ENCODE measurements at places on chromosomes 3 and 15.

- no peak for DNase-seq
These were observed 27.9 kb downstream of the FBXO45 start for GRCh38 chr3:196596355-196596754.

- DNase-seq = no peak
These were observed 138.9 kb upstream of the COL8A1 start for GRCh38 chr3:99499235-99500158.

- DNase-seq = no peak
These were observed 6.1 kb upstream of the SCAANT1 start for GRCh38 chr3:63918321-63918720.

DNA sequence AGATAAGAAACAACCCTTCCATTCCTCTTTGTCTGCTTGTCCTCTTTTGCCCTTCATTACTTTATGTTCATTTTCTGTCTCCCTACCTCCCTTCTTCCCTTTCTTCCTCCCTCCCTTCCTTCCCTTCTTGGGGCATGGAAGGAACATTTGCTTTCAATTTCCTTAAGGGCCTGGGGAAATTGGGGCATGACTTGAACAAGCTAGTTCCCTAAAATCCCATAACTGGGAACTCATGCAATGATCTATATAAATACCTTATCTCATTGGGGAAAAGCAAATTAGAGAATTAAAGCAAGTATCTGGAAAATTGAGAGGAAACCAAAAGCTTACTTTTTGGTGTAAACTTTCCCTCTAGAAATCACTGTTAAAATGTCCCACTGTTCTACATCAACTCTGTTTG, 35.7 kb downstream of the BOC start:
- no peak for DNase-seq

- DNase-seq = peak; percentile 54
These were observed 13.9 kb upstream of the USP3 start for GRCh38 chr15:63490345-63491034.

DNA sequence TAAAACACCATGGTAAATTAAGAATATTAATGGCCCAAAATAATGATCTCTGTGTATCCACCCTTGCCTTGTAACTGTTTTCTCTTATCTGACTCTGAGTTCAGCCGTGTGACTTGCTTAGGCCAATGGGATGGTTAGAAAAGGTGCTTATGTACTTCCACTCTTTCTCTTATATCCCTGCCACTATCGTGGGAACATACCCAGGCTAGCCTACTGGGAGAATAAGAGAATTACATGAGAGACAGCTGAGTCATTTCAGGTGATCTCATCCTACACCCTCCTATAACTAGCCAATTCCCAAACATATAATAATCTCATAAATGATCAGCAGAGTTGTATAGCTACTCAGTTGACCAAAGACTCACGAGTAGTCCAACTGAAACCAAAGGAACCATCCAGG, 98.3 kb upstream of the ABI3BP start:
- no peak for DNase-seq

GRCh38 chr15:93296759-93297500, 207.9 kb upstream of the RGMA start:
- DNase-seq = no peak

DNA sequence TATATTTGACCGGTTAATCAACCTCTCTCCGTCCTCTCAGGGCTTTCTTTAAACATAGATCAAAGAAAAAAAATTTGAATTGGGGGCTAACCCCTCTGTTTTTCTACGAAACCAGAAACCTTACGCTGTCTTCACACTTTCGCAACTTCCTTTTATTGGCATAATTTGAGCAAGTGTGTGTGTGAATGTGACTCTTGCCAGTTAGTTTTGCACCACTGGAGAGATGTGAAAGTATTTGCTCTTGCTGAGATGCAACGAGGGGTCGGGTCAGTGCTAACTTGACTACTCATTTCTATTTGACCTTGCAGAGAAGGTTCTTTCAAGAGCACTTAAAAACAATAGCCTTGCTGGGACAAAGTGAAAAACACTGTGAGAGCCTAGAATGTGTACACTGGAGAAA, 81.2 kb downstream of the FAM43A start:
- DNase-seq = no peak

- no peak for DNase-seq
These were observed 409.9 kb downstream of the LSAMP start for GRCh38 chr3:116035429-116035828.

- DNase-seq = no peak
These were observed 225.6 kb upstream of the UBE2E1 start for GRCh38 chr3:23580096-23580713.

GRCh38 chr15:82907350-82907749, 45.2 kb downstream of the HOMER2 start:
- DNase-seq = no peak
